Activated CD8-positive, alpha-beta T cell treated with anti-CD3 and anti-CD28 coated beads, Interleukin-2, amount 10 ng/mL, durations not matched to agents 7 days and 5 days (primary cell): ENCODE measurements at places on chromosomes 11 and 22. TPM values are rescaled to one million over a fixed set of nuclear protein-coding genes. Genes with fewer than 3 reads are reported as not detected.

The ARCN1 gene
- 106 TPM for total RNA-seq

The HSPB2 gene
- total RNA-seq, result not detected

The OR51L1 gene
- not detected for total RNA-seq

The HEPHL1 gene
- total RNA-seq, result not detected

The OR10G8 gene
- not detected for total RNA-seq

The OR52I1 gene
- not detected for total RNA-seq
